ENCODE measurements at places on chromosomes 5 and 9. TPM values are rescaled to one million over a fixed set of nuclear protein-coding genes. Genes with fewer than 3 reads are reported as not detected.
A peak's percentile ranks its signal among the peaks of the same experiment; 100 is the strongest.

DNA sequence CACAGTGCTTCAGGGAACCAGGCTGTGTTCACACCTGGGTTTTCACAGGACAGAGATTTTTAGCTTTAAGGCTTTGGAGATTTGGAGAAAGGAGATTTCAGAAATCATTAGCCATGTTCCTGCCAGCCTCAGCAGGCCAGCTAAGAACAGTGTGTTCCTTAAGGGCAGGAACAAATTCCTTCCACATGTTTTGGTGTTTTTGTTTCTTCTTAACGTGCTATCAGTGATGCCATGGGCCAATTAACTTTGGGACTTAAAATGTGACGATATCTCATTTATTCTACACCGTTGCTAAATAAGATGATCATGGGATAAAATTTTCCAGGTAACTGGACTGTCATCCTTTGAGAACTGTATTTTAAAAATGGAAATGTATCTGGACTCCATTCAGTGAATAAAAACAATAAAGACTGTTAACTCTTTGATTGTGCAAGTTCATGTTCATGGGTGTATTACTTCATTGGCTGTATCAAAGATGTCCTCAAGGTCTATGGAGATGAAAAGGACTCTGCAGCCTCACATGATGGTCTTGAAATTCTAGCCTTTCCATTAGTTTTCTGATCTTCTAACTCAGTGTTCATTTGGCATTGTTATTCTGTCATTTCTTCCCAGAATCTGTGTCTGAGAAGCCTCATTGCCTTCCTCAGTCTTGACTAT lies 72.3 kb downstream of the ZNF366 start:
- DNase-seq = no peak
- no peak overlapping the region for H3K4me3 ChIP-seq
- H3K36me3 ChIP-seq = no peaks in the 10 kb centered on the region
- no peaks in the 10 kb centered on the region for H3K27me3 ChIP-seq
- peaks cover 11% of the 10 kb centered on the region for H3K4me1 ChIP-seq

- H3K4me1 ChIP-seq = peaks cover 3% of the 10 kb centered on the region
- H3K27me3 ChIP-seq = no peaks in the 10 kb centered on the region
- H3K4me3 ChIP-seq = no peak overlapping the region
- no peak overlapping the region for H3K27ac ChIP-seq
- H3K36me3 ChIP-seq = no peaks in the 10 kb centered on the region
Observed at GRCh38 chr5:65268525-65268924, 213.2 kb downstream of the ADAMTS6 start.

DNA sequence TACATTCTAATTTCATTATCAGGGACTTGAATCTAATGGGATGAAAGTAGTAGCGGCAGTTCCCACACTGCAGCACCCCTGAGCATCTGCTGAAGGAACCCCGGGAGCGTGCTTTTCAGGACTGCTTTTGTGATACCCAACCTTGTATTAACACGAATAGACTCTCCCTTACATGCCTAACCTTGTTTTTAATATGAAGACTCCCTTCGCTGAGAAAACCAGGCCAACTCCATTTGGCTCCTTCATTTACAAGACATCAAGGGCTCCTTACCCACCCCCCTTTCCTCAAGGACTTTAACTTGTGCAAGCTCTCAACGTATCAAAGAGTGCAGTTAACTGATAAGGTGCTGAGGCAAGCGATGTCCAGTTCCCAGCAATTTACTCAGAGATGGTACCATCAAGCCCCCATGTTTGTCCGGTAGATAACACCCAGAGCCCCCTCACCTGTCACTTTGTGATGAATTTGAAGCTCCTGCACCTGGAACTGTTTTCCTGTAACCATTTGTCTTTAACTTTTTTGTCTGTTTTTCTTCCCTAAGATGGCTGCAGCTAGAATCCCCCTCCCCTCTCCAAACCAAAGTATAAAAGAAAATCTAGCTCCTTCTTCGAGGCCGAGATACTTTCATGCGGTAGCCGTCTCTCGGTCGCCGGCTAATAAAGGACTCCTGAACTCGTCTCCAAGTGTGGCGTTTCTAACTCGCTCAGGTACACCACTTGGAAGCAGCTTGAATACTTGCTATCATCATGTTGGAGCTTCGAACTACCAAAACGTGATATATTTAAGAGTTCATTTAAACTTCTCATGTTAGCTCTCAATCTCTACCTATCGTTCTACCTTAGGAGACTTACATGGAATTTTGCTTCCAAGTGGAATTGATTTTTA lies 10.7 kb downstream of the HNRNPH1 start:
- H3K27ac ChIP-seq = peak overlapping the region; percentile 23
- peaks cover 10% of the 10 kb centered on the region for H3K4me1 ChIP-seq
- no peaks in the 10 kb centered on the region for H3K27me3 ChIP-seq
- H3K4me3 ChIP-seq = no peak overlapping the region
- H3K36me3 ChIP-seq = peaks cover 16% of the 10 kb centered on the region
- DNase-seq = no peak

- H3K4me1 ChIP-seq = peaks cover 33% of the 10 kb centered on the region
- no peaks in the 10 kb centered on the region for H3K36me3 ChIP-seq
- no peak overlapping the region for H3K4me3 ChIP-seq
- H3K27me3 ChIP-seq = no peaks in the 10 kb centered on the region
Observed at GRCh38 chr9:72478966-72479365, 42.4 kb upstream of the TMC1 start.

DNA sequence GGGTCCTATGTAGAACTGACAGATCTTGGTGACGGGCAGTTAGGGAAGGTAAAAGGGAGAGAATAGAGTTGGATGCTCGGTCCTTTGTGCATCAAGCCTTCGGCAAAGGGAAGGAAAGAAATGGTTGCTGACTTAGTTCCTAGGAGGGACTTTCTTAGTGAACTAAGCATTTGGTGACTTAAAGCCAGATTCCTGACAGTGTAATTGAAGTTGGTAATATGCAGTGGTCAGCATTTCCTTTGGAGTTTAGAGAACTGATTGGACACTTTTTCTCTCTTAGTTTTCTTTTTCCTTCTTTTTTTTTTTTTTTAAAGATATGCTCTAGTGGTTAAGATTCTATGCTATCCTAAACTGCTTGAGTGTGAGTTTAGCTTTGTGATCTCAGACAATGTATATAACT lies 2.3 kb downstream of the CLTA start:
- DNase-seq = no peak

GRCh38 chr5:82298668-82299067 lies 20.5 kb upstream of the RPS23 start:
- no peaks in the 10 kb centered on the region for H3K27me3 ChIP-seq
- no peaks in the 10 kb centered on the region for H3K4me1 ChIP-seq
- no peak for DNase-seq
- no peak overlapping the region for H3K27ac ChIP-seq

Gene PCDHGA12
- total RNA-seq = 0.70 TPM

Gene ABLIM3
- total RNA-seq = 7.3 TPM

Gene IER5L
- 38.0 TPM for total RNA-seq

Measured in hepatocyte (in vitro differentiated cells).